ENCODE measurements at places on chromosomes 16 and 17.
A peak's percentile ranks its signal among the peaks of the same experiment; 100 is the strongest.

DNA sequence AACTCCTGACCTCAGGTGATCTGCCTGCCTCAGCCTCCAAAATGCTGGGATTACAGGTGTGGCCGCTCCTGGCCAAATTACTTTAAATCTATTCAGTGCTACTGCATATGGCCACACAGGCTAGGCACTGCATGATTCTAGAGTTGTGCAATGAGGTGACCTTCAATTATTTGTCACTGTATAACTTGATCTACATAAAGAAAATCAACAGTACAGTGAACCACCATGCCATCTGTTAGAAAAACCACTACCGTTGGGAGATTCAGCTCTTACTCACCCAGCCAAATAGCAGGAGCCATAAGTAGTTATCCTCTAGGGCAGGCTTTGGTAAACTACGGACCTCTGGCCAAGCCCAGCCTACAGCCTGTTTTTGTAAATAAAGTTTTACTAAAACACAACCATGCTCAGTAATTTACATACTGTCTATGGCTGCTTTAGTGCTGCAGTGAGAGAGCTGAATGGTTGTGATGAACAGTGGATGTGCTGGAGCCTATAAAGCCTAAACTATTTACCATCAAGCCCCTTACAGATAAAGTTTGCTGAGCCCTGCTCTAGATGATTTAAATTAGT, 40.7 kb upstream of the TANC2 start:
- no peaks in the 10 kb centered on the region for H3K36me3 ChIP-seq
- no peak overlapping the region for H3K27ac ChIP-seq
- no peaks in the 10 kb centered on the region for H3K4me1 ChIP-seq
- DNase-seq = no peak
- H3K27me3 ChIP-seq = no peaks in the 10 kb centered on the region
- no peak overlapping the region for H3K4me3 ChIP-seq

GRCh38 chr17:75633486-75634375, 497 bp downstream of the SMIM5 start:
- no peak overlapping the region for H3K4me3 ChIP-seq
- peak overlapping the region; percentile 79 for H3K27ac ChIP-seq
- no peaks in the 10 kb centered on the region for H3K27me3 ChIP-seq
- peaks cover 11% of the 10 kb centered on the region for H3K4me1 ChIP-seq
- no peaks in the 10 kb centered on the region for H3K36me3 ChIP-seq

DNA sequence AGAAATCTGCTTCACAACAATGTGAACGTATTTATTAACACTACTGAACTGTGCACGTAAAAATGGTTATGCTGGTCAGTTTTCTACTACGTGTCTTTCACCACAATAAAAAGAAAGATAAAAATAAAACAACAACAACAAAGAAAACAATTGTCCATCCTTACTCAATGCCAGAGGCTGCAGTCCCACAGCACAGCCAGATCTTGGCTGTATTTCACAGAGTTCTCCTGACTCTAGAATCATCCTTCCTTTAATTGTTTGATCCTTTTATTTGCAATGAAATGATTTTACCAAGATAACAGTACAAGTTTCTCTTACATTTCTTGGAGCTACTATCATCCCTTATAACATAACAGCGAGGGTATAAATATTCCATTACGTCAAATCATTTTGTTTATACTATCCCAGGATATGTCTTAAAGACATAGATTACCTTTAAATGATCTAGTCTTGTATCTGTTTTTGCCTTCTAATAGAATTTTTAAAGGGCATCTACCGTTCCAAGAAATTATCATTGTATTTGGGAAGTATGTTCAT, 103.3 kb downstream of the SLC39A11 start:
- H3K27me3 ChIP-seq = no peaks in the 10 kb centered on the region
- no peaks in the 10 kb centered on the region for H3K4me1 ChIP-seq
- no peak overlapping the region for H3K4me3 ChIP-seq
- no peak overlapping the region for H3K27ac ChIP-seq

GRCh38 chr16:50627419-50627818, 53.7 kb downstream of the SNX20 start:
- no peak overlapping the region for H3K4me3 ChIP-seq
- peak; percentile 87 for DNase-seq
- no peaks in the 10 kb centered on the region for H3K27me3 ChIP-seq
- H3K36me3 ChIP-seq = peaks cover 43% of the 10 kb centered on the region

- H3K27me3 ChIP-seq = no peaks in the 10 kb centered on the region
- peak overlapping the region; percentile 80 for H3K4me3 ChIP-seq
- no peak overlapping the region for H3K27ac ChIP-seq
Measured at GRCh38 chr16:2206780-2207433, 1.7 kb downstream of the MLST8 start.

GRCh38 chr17:149231-149630, 11.9 kb downstream of the SCGB1C2 start:
- no peak overlapping the region for H3K4me3 ChIP-seq
- no peaks in the 10 kb centered on the region for H3K27me3 ChIP-seq
- no peak for DNase-seq
- H3K4me1 ChIP-seq = no peaks in the 10 kb centered on the region
- H3K27ac ChIP-seq = no peak overlapping the region

DNA sequence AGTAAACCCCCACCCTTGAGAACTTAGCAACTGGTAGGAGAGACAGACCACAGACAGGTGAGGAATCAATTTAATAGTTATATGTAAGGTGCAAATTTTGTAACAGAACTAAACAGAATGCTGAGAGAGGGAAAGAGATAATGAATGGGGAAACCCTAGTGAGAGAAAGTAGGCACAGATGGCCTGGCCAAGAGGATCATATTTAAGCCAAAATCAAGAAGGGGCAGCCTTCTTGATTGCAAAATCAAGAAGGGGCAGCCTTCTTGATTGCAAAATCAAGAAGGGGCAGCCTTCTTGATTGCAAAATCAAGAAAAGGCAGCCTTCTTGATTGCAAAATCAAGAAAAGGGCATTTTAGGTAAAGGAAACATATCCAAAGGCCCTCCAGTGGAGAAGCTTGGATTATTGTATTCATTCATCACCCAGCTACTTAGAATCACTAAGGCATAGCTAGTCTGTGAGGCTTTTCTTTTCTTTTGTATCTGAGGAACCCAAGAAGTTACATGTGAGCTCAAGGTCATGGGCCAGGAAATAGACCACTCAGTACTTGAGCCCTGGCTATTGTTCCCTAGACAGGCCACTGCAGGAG, 190.6 kb downstream of the CYLD start:
- no peak for DNase-seq
- no peak overlapping the region for H3K4me3 ChIP-seq
- no peaks in the 10 kb centered on the region for H3K36me3 ChIP-seq

- H3K36me3 ChIP-seq = no peaks in the 10 kb centered on the region
- peaks cover 20% of the 10 kb centered on the region for H3K4me1 ChIP-seq
- H3K4me3 ChIP-seq = peak overlapping the region; percentile 91
- peak overlapping the region; percentile 92 for H3K27ac ChIP-seq
- DNase-seq = no peak
Measured at GRCh38 chr17:40342504-40343218, 21.9 kb downstream of the GJD3 start.

- H3K4me3 ChIP-seq = peak overlapping the region; percentile 22
- H3K27me3 ChIP-seq = no peaks in the 10 kb centered on the region
- H3K27ac ChIP-seq = peak overlapping the region; percentile 68
- H3K4me1 ChIP-seq = peaks cover 33% of the 10 kb centered on the region
- DNase-seq = no peak
Measured at GRCh38 chr16:89325861-89326471, 108.5 kb downstream of the ZNF778 start.

GRCh38 chr17:49952209-49952911, 16.6 kb upstream of the DLX4 start:
- H3K36me3 ChIP-seq = no peaks in the 10 kb centered on the region
- H3K4me1 ChIP-seq = no peaks in the 10 kb centered on the region
- peak; percentile 23 for DNase-seq

DNA sequence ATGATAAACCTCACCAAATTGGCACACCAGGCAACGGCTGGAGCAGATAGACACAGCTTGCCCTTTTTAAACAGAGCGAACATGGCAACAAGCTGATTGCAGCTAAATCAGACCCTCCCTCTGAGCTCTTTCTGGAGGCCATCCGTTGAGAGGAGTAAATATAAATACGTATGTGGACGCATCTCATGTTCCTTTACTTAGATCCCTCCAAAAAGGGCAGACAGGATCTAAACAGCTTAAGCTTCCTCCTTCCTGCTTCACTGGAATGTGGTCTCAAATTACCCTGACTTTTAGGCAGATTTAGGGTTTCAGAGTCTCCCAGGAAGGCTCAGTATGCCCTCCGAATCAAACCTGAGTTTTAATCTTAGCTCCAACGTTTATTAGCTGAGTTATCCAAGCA, 204.7 kb upstream of the GOT2 start:
- no peak overlapping the region for H3K27ac ChIP-seq
- H3K4me3 ChIP-seq = no peak overlapping the region
- no peaks in the 10 kb centered on the region for H3K36me3 ChIP-seq
- H3K4me1 ChIP-seq = no peaks in the 10 kb centered on the region
- no peaks in the 10 kb centered on the region for H3K27me3 ChIP-seq

DNA sequence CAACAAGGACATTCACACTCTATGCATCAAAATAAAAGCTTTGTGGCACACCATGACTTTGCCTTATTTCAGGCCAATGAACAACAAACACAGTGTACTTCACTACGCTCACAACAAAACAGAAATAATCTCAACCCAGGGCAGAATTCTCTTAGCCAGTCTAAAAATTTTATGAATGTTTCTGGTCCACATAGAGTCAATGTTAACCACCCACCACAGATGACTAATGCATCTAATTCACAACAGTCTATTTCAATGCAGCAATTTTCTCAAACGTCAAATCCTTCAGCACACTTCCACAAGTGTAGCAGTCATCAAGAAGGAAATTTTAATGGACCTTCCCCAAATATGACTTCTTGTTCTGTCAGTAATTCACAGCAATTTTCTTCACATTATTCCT, 101.7 kb downstream of the CHD9 start:
- H3K4me3 ChIP-seq = no peak overlapping the region
- no peak overlapping the region for H3K27ac ChIP-seq
- H3K4me1 ChIP-seq = peaks cover 4% of the 10 kb centered on the region
- H3K27me3 ChIP-seq = no peaks in the 10 kb centered on the region
- DNase-seq = no peak

All from ascending aorta (tissue), 2 donors.